Stimulated activated CD8-positive, alpha-beta memory T cell treated with anti-CD3 and anti-CD28 coated beads, Interleukin-7, amount 100 ng/mL, for 1 hour (primary cell): ENCODE measurements at places on chromosomes 7 and 10.

GRCh38 chr7:80385508-80385907, 126.4 kb downstream of the GNAT3 start:
- no peak for DNase-seq

DNA sequence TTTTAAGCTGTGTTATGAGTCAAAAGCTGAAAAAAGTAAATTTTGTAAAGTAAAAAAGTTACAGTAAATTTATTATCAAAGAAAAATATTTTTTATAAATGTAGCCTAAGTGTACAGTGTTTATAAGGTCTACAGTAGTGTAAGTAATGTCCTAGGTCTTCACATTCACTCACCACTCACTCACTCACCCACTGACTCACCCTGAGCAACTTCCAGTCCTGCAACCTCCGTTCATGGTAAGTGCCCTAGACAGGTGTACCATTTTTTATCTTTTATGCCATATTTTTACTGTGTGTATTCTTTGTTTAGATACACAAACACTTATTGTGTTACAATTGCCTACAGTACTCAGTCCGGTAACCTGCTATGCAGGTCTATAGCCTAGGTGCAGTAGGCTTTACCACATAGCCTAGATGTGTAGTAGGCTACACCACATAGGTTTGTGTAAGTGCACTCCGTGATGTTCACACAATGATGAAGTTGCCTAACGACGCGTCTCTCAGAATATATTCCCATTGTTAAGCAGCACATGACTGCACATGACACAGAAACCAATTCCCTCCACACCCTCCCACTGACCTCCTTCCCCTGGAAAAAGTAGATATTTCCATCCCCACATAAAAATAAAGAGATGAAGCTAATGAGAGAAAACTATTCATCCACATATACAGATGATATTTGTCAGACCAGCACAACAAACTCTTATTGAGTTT, 44.8 kb upstream of the FGL2 start:
- DNase-seq, result no peak

DNA sequence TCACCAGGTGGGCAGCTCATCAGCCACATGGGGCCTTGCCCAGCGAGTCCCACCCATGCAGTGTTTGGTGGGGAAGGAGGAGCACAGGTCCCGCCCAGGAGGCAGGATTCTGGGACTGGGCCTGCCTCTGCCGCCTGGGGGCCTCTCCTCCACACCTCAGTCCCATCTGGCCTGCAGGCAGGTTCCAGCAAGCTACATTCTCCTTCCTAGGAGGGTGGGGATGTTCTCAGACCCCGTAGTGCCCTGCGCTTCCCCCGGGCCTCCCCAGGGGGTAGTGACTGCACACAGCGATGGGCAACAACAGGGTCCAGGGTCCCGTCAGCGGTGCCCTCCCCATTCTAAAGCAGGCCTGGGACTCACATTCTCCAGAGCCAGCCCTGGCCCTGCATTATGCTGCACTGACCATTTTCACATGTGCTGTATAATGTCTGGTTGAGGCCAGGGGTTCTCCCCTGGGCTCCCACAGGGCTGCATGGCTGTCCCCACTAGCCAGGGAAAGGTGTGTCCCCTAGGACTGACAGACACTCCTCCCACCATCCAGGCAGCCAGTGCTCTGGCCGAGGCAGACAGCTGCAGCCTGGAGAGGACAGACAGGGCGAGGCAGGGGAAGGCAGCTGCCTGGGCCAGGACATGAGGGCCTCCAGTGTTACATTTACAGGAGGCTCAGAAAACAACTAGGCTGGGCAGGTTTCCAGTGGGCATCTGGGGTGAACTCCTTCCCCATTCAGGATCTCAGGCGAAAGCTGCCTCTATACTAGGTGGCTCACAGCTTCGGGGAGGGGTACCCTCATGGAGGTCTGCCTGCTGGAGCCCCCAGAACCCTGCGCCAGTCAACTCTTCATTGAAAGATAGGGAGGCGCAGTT, 9.3 kb downstream of the RASGEF1A start:
- DNase-seq, result no peak

- DNase-seq, result no peak
Observed at GRCh38 chr10:99631496-99631895, 11.3 kb upstream of the SLC25A28 start.

DNA sequence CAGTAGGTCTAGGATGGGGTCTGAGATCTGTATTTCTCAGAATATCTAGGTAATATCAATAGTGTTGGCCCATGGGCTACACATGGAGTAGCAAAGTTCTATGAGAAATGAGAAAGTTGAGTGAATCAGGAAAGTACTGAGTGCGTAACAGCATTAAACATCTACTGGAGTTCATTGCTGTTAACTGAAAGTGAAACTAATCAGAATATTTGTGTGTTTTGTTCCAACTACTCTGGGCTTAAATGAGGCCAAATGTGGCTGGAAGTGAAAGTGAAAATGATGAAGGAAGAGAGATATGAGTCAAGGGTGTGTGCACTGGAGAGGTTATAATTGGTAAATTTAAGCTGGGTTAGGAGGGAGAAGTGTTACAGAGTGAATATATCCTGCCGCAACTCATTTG, 46.5 kb downstream of the TMEM106B start:
- DNase-seq, result no peak

- no peak for DNase-seq
Observed at GRCh38 chr10:60349426-60349825, 40.2 kb downstream of the ANK3 start.

DNA sequence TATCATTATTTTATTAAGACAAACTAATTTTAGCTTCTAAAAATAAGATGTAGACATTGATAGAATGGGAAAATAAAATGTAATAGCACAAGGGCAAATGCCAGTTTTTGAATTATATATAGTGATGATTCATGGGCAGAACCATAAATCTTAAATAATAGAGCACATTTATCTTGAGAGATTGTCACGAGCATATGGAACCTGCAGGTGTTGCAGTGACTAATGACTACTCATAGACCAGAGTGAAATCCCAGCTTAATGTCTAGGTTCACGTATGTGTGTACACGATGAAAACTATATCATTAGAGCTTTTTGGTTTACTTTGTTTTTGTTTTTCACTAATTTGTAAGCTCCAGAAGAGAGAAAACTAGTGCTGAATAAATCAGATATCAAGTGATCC, 150.2 kb upstream of the CACNA2D1 start:
- no peak for DNase-seq

GRCh38 chr10:49008091-49008490, 68.5 kb upstream of the LRRC18 start:
- DNase-seq, result no peak

- no peak for DNase-seq
Observed at GRCh38 chr7:66609176-66609575, 19.5 kb upstream of the KCTD7 start.

GRCh38 chr10:14661818-14662217, 112.9 kb downstream of the FAM107B start:
- no peak for DNase-seq

GRCh38 chr7:130452951-130453350, 12.1 kb upstream of the CEP41 start:
- no peak for DNase-seq

GRCh38 chr7:46814516-46815250, 767.2 kb downstream of the TNS3 start:
- no peak for DNase-seq

DNA sequence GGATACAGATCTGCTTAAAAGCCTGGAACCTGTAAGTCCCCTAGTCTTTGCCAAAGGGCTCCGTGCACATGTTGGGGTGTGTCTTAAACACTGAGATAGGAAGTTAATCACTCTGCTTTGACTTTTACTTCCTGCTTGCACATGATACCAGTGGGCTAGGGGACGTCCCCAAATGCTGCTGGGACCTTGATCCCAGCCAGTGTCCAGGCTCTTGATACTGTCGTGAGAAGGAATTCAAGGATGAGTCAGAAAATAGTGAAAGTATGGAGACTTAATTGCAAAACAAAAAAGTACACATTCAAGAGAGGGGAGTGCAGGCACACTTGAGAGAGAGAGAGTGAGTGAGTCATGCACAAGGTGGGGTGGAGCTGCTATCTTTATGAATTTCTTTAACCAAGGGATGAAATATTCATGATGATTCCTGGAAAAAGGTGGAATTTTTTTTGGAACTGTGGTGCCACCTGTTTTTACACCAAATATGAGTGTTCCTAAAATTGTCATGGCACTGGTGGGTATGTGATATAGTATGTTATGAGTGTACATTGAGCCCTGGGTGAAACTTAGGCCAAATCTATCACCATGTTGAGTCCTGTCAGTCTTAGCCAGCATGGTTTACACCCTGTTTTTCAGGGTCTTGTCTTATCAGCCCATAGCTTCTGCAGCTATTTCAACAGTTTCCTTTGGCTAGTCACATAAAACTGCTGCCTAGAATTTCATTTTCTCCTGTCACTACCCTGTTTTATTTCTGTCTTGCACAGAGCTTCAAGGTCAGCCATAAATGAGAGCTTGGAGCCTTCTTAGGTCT, 88.3 kb upstream of the CYP26C1 start:
- no peak for DNase-seq

GRCh38 chr10:119191881-119192280, 13.3 kb upstream of the PRDX3 start:
- no peak for DNase-seq

GRCh38 chr10:71667387-71667752, 52.2 kb downstream of the C10orf105 start:
- no peak for DNase-seq

GRCh38 chr10:132910186-132910880, 32.0 kb downstream of the CFAP46 start:
- DNase-seq, result no peak

DNA sequence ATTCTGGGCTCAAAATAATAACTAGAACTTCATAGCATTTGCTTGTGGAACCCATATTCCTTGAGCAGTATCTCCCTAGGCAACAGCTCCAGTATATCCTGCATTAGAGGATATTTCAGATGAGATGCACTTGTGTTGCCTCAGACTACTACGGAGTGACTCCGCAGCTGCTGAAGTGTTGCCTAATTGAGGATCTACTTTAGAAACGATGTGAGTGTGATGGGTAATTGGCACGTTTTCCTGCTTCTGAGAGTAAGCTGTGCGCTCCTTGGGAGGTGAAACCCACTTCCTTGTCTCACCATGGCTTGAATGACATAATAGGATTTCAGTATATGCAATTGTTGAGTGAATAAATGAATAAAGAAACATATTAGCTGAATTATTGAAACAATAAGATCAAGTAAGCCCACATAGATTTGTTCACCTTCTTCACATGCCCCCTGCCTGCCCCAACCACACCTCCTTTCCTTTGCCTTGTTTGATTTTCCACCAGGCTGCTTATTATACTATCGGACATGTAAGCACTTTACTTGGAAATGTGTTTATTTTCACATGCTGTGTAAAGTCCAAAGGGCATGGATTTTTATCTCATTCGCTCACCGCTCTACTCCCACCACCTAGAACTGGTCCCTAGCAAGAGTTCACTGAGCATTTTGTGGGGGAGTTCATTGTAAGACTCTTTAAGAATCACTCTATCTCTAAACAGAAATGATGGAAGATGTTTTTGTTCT, 303.8 kb downstream of the KCNMA1 start:
- DNase-seq, result no peak

GRCh38 chr10:70557876-70558275, 44.7 kb downstream of the PRF1 start:
- DNase-seq, result no peak

GRCh38 chr7:47258798-47259197, 323.1 kb downstream of the TNS3 start:
- no peak for DNase-seq

DNA sequence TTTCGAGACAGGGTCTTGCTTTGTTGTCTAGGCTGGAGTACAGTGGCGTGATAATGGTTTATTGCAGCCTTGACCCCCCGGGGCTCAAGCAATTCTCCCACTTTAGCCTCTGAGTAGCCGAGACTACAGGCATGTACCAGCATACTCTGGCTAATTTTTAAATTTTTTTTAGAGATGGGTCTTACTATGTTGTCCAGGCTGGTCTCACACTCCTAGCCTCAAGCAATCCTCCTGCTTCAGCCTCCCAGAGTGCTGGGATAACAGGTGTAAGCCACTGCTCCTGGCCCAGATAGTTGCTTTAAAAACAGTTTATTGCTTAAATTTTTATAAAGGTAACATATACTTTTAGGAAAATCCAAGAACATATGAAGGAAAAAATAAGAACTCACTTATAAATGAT, 26.3 kb downstream of the NEURL1 start:
- DNase-seq, result no peak

- DNase-seq, result no peak
Observed at GRCh38 chr10:50607356-50607925, 16.3 kb downstream of the SGMS1 start.

- no peak for DNase-seq
Observed at GRCh38 chr10:11144626-11145494, 127.2 kb downstream of the CELF2 start.

GRCh38 chr10:80567292-80567691, 29.6 kb downstream of the SH2D4B start:
- DNase-seq, result no peak

GRCh38 chr7:68688416-68689086, 909.7 kb upstream of the AUTS2 start:
- DNase-seq, result no peak

DNA sequence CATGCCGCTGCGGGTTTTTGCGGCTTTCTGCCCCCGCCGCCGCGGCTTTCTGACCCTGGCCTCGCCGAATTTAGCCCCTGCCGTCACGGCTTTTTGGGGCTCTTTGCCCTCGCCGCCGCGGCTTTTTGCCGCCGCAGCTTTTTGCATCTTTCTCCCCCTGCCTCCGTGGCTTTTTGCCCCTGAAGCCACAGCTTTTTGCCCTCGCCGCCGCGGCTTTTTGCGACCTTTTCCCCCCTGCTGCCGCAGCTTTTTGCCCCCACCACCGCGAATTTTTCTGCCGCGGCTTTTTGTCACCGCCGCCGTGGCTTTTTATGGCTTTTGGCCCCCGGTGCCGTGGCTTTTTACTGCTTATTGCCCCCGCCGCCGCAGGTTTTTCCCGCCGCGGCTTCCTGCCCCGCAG, 636.5 kb downstream of the ZNF716 start:
- no peak for DNase-seq

DNA sequence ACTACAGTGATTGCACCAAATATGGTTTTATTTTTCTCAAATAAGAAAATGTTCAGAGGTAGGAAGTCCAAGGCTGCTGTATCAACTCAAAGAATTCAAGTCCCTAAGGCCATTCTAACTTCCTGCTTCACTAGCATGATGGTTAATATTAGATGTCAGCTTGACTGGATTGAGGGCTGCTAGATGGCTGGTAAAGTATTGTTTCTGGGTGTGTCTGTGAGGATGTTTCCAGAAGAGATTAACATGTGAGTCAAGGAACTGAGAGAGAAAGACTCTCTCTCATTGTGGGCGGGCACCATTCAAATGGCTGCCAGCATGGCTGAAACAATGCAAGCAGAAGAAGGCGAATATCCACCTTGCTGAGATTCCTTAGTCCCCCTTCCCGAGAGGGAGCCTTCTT, 77.4 kb upstream of the NRBF2 start:
- DNase-seq, result no peak

- DNase-seq, result no peak
Observed at GRCh38 chr10:96667401-96667800, 52.9 kb downstream of the PIK3AP1 start.
